ENCODE measurements at places on chromosomes 13 and 19. TPM values are rescaled to one million over a fixed set of nuclear protein-coding genes. Genes with fewer than 3 reads are reported as not detected.

MYBPC2 gene
- not detected for total RNA-seq

CHMP2A gene
- total RNA-seq, result 90.3 TPM

DNA sequence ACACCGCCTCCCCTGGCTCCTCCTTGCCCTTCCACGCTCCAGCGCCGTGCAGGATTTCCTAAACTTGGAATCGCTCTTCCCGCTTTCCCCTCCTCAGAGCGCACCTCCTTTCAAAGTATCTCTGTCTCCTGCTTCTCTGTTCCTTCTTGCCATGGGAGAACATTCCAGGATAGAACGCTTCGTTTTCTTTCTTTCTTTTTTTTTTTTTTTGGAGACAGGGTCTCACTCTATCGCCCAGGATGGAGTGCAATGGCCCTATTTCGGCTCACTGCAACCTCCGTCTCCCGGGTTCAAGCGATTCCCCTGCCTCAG lies 574 bp upstream of the XPO4 start:
- H3K4me1 ChIP-seq, result peaks cover 5% of the 10 kb centered on the region

CYP2F1 gene
- total RNA-seq, result not detected

TDRD3 gene
- 18.8 TPM for total RNA-seq

DNA sequence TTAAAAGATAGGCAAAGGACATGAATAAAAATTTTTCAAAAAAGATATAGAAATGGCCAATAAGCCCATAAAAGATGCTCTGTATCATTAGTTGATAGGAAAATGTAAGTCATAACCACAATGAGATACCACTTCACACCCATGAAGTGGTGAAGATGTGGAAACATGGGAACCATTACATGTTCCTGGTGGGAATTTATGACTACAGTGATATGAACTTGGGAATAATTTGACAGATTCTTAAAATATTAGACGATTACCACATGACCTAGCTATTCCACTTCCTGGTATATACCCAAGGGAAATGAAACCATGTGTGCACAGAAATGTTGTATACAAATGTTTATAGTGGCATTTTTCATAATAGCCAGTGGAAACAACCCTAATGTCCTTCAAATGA lies 232.2 kb downstream of the GGACT start:
- H3K4me1 ChIP-seq, result no peaks in the 10 kb centered on the region
- no peaks in the 10 kb centered on the region for H3K36me3 ChIP-seq
- no peaks in the 10 kb centered on the region for H3K27me3 ChIP-seq
- DNase-seq, result no peak

ZNF543 gene
- total RNA-seq, result 7.6 TPM

- H3K27me3 ChIP-seq, result no peaks in the 10 kb centered on the region
- H3K27ac ChIP-seq, result no peak overlapping the region
- no peak overlapping the region for H3K4me3 ChIP-seq
- no peaks in the 10 kb centered on the region for H3K4me1 ChIP-seq
- no peak for DNase-seq
Measured at GRCh38 chr13:39773833-39774232, 118.4 kb downstream of the COG6 start.

SIGLEC5 gene
- total RNA-seq, result not detected

DNA sequence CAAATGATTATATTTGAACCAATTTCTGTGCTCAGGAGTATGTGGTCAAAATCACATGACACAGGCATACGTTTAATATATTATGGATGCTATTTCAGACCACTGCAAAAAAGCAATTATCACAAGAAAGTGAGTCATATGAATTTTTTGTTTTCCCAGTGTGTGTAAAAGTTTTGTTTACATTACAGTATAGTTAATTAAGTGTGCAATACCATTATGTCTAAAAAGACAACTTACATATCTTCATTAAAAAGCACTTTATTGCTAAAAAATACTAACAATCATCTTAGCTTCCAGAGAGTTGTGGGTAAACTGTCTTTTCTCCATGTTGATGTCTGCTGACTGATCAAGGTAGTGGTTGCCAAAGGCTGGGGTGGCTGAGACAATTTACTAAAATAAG lies 347.2 kb upstream of the PCDH9 start:
- no peak overlapping the region for H3K4me3 ChIP-seq
- no peak for DNase-seq
- H3K27ac ChIP-seq, result no peak overlapping the region
- no peaks in the 10 kb centered on the region for H3K4me1 ChIP-seq
- H3K27me3 ChIP-seq, result no peaks in the 10 kb centered on the region

- no peaks in the 10 kb centered on the region for H3K27me3 ChIP-seq
- H3K27ac ChIP-seq, result no peak overlapping the region
- no peaks in the 10 kb centered on the region for H3K36me3 ChIP-seq
- no peaks in the 10 kb centered on the region for H3K4me1 ChIP-seq
- DNase-seq, result no peak
Measured at GRCh38 chr19:20315543-20315942, 148.5 kb downstream of the ZNF486 start.

PLEKHA4 gene
- 45.2 TPM for total RNA-seq

CGB3 gene
- total RNA-seq, result not detected

DNA sequence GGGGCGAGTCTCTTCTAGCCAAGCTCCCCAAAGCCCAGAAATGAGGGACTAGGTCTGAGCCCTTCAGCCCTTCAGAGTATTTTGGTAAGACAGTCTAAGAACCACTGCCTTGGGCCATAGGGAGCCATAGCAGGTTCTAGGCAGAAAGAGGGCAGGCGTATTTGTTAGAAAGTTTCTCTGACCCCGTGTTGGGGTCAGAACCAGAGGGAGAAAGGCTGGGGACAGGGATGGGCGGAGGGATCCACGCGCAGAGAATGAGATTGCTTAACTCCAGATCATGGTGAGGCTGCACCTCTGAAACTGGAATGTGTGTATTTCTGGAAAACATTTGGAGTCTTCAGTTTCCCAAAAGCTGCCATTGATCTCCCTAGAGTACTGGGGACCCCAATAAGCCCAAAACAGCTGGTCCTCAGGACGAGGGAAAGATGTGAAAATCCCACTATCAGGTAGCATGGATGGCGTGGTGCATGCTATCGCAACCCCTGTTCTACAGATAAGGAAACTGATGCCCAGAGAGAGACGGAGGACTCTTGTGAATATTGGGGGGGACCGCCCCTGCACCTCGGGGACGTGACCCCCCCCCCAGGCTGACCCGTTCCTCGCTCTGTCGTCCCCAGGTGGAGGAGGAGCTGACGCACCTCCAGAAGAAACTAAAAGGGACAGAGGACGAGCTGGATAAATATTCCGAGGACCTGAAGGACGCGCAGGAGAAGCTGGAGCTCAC lies 703 bp upstream of the TPM4 start:
- H3K27me3 ChIP-seq, result no peaks in the 10 kb centered on the region
- DNase-seq, result no peak
- peak overlapping the region; percentile 99 for H3K27ac ChIP-seq
- peaks cover 8% of the 10 kb centered on the region for H3K36me3 ChIP-seq
- H3K4me1 ChIP-seq, result peaks cover 34% of the 10 kb centered on the region
- H3K4me3 ChIP-seq, result peak overlapping the region; percentile 94

DNA sequence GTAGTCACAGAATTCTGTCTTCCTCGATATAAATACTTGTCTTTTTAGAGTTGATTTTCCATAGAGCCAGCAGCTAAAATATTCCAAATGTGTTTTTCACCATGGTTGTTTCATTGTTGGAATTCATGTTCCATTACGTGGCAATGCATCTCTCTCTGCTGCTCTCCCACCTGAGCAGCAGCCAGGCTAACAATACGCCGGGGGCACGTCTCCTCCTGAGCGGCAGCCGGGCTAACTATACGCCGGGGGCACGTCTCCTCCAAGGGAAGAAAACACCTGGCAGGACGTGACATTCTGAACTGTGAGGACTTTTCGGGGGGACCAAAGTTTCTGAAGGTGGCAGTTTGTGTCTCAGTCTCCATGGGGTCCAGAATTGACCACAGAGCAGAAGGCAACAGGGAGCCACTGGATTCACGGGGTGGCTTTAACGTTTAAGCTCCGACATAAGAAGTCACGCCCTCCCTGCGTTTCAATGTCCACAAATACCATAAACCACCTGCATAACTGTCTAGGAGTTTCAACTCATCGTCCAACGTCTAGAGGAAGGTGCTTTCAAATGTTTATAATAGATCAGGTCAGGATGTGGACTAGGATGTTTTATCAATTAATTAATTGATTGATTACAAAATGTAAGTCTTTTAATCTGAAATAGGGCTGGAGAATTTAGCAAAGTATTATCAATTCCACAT lies 15.1 kb downstream of the PLPP2 start:
- no peaks in the 10 kb centered on the region for H3K27me3 ChIP-seq
- no peak for DNase-seq
- H3K4me1 ChIP-seq, result no peaks in the 10 kb centered on the region
- no peak overlapping the region for H3K27ac ChIP-seq
- no peak overlapping the region for H3K4me3 ChIP-seq

ZNF229 gene
- 2.3 TPM for total RNA-seq

DNA sequence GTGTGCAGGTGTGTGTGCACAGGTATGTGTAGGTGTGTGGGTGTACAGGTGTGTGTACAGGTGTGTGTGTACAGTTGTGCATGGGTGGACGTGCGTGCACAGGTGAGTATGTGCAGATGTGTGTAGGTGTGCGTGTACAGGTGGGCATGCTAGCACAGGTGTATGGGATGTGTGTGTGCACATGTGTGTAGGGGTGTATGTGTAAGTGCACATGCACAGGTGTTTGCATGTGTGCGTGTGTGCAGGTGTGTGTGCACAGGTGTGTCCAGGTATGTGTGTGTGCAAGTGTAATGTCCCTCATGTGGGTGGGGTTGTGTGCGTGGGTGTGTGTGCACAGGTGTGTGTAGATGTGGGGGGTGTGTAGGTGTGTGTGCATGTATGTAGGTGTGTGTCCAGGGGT lies 27.5 kb upstream of the TFDP1 start:
- H3K4me1 ChIP-seq, result no peaks in the 10 kb centered on the region
- no peak for DNase-seq
- peaks cover 8% of the 10 kb centered on the region for H3K36me3 ChIP-seq
- no peaks in the 10 kb centered on the region for H3K27me3 ChIP-seq
- H3K27ac ChIP-seq, result no peak overlapping the region
- H3K4me3 ChIP-seq, result no peak overlapping the region

DNA sequence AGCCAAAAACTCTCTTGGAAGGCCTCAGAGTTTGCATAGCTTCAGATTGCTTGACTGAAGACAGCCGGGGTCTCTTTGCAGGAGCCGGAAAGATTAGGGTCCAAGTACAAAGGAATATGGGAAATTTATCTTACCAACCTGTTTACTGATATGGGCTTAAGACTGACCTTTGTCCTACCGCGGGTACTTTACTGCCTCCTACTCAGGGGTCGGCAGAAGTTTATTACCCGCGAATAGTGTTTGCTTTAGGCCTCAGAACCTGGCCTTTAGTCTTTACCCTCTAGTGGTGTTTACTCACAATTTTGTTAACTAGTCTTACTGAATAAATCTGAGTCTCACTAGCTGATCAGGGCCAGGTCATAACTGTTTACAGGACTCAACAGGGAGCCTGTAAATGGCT lies 765.4 kb upstream of the SPRY2 start:
- no peaks in the 10 kb centered on the region for H3K4me1 ChIP-seq
- H3K36me3 ChIP-seq, result no peaks in the 10 kb centered on the region
- no peak for DNase-seq
- no peak overlapping the region for H3K27ac ChIP-seq
- H3K27me3 ChIP-seq, result no peaks in the 10 kb centered on the region

LILRA2 gene
- total RNA-seq, result 3.1 TPM

GRCh38 chr13:68727798-68728197 lies 1379.8 kb upstream of the ATXN8OS start:
- no peak overlapping the region for H3K27ac ChIP-seq
- no peak overlapping the region for H3K4me3 ChIP-seq
- H3K27me3 ChIP-seq, result no peaks in the 10 kb centered on the region
- no peak for DNase-seq
- H3K4me1 ChIP-seq, result no peaks in the 10 kb centered on the region
- H3K36me3 ChIP-seq, result no peaks in the 10 kb centered on the region

MADCAM1 gene
- total RNA-seq, result 0.92 TPM

DNA sequence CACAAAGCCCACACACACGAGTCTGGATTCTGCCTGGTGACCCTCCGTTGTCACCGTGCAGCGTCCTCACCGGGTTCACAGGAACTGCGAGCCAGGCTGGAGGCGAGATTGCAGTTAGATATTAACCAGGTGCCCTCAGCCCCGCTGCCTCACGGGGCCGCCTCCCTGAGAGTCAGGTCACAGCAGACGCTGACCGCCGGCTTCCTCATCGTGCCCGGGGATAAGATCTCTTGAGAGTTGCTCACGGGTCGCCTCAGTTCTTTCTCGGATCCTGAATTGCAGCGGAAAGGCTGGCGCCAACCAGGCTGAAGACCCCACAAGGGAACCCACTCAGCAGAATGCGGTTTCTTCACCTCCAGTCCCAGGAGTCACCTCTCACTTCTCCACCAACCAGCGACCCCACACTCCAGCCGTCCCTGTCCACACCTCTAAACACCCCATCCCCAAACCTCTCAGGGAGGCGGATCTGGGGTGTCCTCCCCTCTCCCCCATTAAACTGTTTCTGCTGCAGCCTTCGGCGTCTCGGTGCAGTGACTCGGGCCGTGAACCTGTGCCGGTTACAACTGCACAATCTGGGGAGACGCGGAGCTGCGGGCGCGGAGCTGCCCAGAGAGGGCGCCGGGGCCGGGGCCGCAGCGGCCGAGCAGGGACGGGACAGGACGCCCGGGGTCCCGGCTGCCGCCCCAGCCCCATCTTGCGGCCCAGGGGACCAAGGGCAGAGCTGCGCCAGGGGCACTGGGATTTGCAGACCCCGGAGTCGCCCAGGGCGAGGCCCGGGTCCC lies 591 bp downstream of the ZNF823 start:
- H3K4me3 ChIP-seq, result peak overlapping the region; percentile 88
- DNase-seq, result peak; percentile 2
- peak overlapping the region; percentile 87 for H3K27ac ChIP-seq
- no peaks in the 10 kb centered on the region for H3K27me3 ChIP-seq
- H3K36me3 ChIP-seq, result no peaks in the 10 kb centered on the region
- H3K4me1 ChIP-seq, result peaks cover 24% of the 10 kb centered on the region

SEMA6B gene
- 17.4 TPM for total RNA-seq

- H3K27me3 ChIP-seq, result no peaks in the 10 kb centered on the region
- no peak overlapping the region for H3K27ac ChIP-seq
- H3K4me1 ChIP-seq, result peaks cover 15% of the 10 kb centered on the region
- no peak overlapping the region for H3K4me3 ChIP-seq
- no peak for DNase-seq
Measured at GRCh38 chr13:37510441-37510840, 88.1 kb downstream of the POSTN start.

DNA sequence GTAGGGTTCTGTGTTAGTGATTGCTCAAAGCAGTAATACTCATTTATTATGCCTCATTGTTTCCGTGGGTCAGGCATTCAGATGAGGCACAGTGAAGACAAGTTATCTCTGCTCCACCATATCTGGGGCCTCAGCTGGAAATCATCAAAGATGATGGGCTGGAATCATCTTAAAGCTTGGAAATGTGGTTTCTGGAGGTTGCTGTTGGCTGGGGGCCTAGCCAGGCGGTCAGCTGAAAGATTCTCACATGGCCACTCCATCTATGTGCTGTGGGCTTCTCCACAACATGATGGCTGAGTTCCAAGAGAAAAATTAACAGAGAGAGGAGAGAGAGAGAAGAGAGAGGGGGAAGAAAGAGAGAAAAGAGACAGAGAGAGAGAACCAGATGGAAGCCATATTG lies 75.5 kb downstream of the OLFM4 start:
- H3K27ac ChIP-seq, result no peak overlapping the region
- no peaks in the 10 kb centered on the region for H3K4me1 ChIP-seq
- no peaks in the 10 kb centered on the region for H3K27me3 ChIP-seq
- no peaks in the 10 kb centered on the region for H3K36me3 ChIP-seq
- no peak for DNase-seq

PINLYP gene
- 11.9 TPM for total RNA-seq
